ENCODE measurements at places on chromosomes 16 and 17. TPM values are rescaled to one million over a fixed set of nuclear protein-coding genes. Genes with fewer than 3 reads are reported as not detected.

Gene KRT31
- not detected for polyA plus RNA-seq

Gene PIPOX
- 0.59 TPM for polyA plus RNA-seq

Gene DDX52
- polyA plus RNA-seq: 5.7 TPM

Gene SLFN14
- not detected for polyA plus RNA-seq

Gene KRTAP4-1
- polyA plus RNA-seq: not detected

Gene MYOCD
- polyA plus RNA-seq: not detected

Gene DNASE1L2
- polyA plus RNA-seq: 1.6 TPM

Gene AGRP
- polyA plus RNA-seq: not detected

Gene TAT
- not detected for polyA plus RNA-seq

Gene ZNF213
- polyA plus RNA-seq: 0.97 TPM

Gene EPN3
- not detected for polyA plus RNA-seq

Gene CD300C
- polyA plus RNA-seq: 0.72 TPM

Gene C16orf96
- 0.31 TPM for polyA plus RNA-seq

Gene KRTAP9-8
- polyA plus RNA-seq: not detected

Gene ANKS4B
- not detected for polyA plus RNA-seq

Gene FOXC2
- polyA plus RNA-seq: not detected

Gene CDH5
- polyA plus RNA-seq: not detected

Gene XAF1
- polyA plus RNA-seq: 64.3 TPM

Gene CHD9NB
- polyA plus RNA-seq: not detected

Gene SSH2
- 71.5 TPM for polyA plus RNA-seq

Gene SLFN12
- 2.5 TPM for polyA plus RNA-seq

Gene KRT15
- not detected for polyA plus RNA-seq

Gene CTCF
- polyA plus RNA-seq: 42.7 TPM

Gene NPIPB9
- polyA plus RNA-seq: 1.3 TPM
